Forelimb muscle (tissue), 1 donor: ENCODE measurements at places on chromosomes 3 and 15. TPM values are rescaled to one million over a fixed set of nuclear protein-coding genes. Genes with fewer than 3 reads are reported as not detected.

DNA sequence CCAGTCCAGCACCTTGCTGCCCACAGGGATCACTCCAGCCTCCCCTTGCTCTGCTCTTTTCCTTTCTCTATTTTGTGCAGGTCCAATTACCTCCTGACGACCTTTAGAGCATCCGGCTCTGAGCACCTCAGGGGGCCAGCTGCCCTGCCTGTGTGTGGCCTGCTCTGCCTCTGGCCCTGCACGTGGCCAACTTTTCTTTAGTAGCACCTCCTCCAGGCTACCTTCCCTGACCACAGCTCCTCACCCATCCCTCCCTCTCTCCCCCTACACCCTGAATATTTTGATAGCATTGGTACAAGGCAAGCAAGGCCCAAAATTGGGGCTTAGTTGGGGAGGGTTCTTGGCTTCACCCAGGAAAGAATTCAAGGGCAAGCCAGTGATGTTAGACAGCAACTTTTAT lies 66.9 kb upstream of the PRR20G start:
- DNase-seq = no peak

DNA sequence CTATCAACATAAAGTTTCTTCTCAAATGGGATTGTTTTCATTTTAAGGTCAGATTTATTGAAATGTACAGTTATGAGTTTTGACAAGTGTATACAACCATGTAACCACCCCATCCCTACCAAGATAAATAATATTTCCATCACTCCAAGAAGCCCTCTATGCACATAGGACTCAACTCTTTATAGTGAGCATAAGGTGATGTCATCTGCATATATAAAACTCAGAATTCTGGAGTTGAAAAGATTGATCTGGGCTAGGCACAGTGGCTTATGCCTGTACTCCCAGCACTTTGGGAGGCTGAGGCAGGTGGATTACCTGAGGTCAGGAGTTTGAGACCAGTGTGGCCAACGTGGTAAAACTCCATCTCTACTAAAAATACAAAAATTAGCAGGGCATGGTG lies 10.3 kb upstream of the GK5 start:
- DNase-seq = no peak

DNA sequence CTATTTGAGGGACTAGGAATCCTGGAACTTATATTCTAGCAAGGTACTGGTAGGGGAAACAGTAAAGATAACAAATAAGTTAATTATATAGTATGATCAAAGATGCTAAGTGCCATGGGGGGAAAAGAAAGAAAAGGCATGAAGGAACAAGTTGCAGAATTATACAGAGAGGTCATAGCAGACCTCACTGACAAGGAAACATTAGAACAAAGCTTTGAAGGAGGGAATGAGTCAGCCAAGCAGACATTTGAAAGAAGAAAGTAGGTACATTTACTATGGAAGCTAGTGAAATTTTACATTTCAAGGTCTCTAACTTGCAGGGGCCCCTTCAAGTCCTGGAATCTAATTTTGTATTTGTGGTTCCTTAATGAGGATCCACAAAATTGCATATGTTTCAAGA lies 57.2 kb upstream of the TIPARP start:
- DNase-seq = no peak

TUSC7 gene
- not detected for polyA plus RNA-seq

DNA sequence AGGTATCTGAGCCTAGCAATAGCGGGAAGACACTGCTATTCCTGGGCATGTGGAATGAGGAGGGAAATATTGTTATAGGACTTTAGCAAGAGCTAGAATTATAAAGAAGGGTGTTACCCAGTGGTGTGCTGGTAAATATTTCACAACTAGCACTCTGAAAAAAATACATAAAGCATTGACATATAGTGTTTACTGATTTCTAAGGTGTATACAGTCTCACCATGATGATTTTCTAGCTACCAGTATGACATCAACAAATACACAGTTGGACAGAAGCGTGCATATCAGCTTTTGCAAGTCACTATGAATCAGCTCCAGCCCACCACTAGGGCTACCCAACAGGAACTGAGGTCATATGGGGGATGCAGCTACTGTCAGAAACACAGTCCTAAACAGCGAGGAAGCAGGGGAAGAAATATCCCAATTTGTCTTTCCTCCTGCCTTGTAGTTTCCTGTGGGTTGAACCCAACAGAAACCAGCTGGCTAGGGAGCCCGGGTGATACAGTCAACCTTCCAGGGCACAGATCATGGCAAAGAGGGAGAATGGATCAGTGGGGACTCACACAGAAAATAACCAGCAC lies 39.6 kb downstream of the HGD start:
- DNase-seq = no peak

TIMP4 gene
- polyA plus RNA-seq = 2.2 TPM

DNA sequence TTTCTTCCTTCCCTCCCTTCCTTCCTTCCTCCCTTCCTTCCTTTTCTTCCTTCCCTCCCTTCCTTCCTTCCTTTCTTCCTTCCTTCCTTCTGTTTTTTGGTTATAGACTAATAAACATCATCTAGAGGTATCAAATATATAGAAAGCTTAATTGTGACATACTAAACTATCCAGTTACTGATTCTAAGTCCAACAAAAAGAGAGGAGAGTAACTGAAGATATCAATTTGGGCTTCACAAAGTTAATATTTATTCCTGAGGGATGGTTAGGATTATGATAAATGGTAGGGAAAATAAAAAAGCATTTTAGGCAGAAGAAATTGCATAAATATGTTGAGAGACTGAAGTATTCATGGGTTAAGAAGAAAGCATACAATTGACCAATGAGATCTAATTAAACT lies 7.8 kb upstream of the CLDN16 start:
- DNase-seq = no peak

- no peak for DNase-seq
Measured at GRCh38 chr3:57133157-57133556, 32.0 kb downstream of the IL17RD start.

AHSG gene
- not detected for polyA plus RNA-seq

WDR93 gene
- polyA plus RNA-seq = 0.18 TPM

DNA sequence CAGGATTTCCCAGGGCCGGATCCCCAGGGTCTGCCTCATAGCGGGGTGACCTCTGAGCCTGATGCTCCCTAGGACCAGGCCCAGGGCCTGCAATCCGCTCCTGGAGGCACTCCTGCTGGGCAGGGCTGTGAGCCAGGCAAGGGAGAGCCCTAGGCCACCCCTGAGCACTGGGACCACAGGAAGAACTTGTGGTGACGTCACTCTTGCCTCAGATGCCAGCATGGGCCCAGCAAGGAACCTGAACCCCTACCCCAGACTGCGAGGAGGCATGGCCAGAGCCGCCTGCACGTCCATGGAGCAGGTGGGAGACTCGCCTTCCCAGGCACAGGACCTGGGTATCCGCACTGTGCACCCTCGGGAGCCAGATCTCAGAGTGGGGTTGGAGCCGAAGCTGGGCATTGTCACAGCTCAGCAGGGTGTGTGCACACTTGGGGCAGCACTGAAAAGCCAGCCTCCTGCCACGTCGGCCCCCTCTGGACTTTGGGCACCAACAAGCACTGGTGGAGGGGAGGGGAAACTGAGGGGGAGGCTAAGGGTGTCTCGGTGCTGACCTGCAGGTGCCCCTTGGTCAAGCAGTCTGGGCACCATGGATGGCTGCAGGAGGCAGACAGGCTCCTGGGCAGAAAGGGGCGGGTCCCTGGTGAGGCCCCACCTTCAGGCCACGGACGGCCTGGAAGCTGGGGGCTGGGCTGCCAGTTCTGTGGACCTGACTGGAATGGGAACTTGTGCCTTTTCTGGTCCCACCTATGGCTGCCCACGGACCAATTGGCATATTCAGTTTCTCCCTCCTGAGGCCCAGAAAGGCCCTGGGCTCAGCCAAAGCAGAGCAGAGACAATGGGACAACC lies 49.3 kb downstream of the SLC6A20 start:
- no peak for DNase-seq

DNA sequence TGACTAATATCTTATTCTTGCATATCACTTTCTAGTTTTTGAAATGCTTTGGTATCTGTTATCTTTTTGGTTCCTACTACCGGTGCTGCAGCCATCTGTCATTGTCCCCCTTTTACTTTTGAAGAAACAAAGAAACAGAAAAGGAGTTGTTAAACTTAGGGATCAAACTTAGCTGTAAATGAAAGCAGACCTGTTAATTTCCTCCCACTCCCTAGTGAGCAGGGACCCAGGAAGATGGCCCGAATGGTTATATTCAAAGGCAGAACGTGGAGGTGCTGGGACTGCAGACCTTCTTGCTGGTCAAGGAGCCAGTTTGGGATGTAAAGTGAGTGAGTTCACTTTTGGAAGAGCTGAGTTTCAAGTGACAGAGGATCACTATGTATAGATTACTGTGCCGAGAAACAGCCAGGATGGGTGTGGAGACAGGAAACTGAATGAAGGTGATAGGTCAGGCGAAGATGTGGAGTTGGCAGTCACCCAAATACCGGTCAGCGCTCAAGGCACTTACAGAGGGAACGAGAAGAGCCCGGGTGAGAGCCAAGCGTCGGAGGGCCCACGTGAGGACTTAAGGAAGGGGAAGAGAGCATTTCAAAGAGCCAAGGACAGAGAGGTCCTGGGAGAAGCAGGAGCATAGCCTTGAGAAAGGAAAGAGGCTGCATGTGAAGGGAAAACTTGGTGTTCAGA lies 20.1 kb downstream of the KBTBD8 start:
- no peak for DNase-seq

RETNLB gene
- polyA plus RNA-seq = not detected

DNA sequence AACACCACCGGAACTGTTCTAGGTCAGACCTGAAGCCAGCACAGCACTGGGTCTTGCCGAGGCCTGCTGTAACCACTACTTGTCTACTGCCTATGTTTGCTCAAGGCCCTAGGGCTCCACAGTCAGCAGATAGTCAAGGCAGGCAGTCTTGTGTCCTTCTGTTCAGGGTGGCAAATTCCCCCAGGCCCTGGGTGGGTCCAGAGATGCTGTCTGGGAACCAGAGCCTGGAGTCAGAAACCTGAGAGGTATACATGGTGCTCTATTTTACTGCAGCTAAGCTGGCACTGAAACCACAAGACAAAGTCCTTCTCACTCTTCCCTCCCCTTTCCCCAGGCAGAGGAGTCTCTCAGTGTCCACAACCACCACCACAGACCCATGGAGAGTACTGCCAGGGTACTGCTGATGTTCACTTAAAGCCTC lies 89.9 kb downstream of the BBX start:
- DNase-seq = no peak

- no peak for DNase-seq
Measured at GRCh38 chr3:189157232-189158007, 14.4 kb upstream of the TPRG1 start.

- DNase-seq = no peak
Measured at GRCh38 chr15:88066636-88067330, 189.8 kb downstream of the NTRK3 start.

- DNase-seq = no peak
Measured at GRCh38 chr3:194196876-194197275, 60.9 kb downstream of the HES1 start.
